ENCODE measurements at places on chromosomes 1 and 21. TPM values are rescaled to one million over a fixed set of nuclear protein-coding genes. Genes with fewer than 3 reads are reported as not detected.
A peak's percentile ranks its signal among the peaks of the same experiment; 100 is the strongest.

DNA sequence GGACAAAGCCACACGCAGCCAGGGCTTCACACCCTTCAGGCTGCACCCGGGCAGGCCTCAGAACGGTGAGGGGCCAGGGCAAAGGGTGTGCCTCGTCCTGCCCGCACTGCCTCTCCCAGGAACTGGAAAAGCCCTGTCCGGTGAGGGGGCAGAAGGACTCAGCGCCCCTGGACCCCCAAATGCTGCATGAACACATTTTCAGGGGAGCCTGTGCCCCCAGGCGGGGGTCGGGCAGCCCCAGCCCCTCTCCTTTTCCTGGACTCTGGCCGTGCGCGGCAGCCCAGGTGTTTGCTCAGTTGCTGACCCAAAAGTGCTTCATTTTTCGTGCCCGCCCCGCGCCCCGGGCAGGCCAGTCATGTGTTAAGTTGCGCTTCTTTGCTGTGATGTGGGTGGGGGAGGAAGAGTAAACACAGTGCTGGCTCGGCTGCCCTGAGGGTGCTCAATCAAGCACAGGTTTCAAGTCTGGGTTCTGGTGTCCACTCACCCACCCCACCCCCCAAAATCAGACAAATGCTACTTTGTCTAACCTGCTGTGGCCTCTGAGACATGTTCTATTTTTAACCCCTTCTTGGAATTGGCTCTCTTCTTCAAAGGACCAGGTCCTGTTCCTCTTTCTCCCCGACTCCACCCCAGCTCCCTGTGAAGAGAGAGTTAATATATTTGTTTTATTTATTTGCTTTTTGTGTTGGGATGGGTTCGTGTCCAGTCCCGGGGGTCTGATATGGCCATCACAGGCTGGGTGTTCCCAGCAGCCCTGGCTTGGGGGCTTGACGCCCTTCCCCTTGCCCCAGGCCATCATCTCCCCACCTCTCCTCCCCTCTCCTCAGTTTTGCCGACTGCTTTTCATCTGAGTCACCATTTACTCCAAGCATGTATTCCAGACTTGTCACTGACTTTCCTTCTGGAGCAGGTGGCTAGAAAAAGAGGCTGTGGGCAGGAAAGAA, 8.1 kb downstream of the PSRC1 start:
- H3K4me3 ChIP-seq, result no peak overlapping the region
- no peaks in the 10 kb centered on the region for H3K36me3 ChIP-seq
- no peaks in the 10 kb centered on the region for H3K27me3 ChIP-seq
- no peaks in the 10 kb centered on the region for H3K4me1 ChIP-seq
- DNase-seq, result peak; percentile 87

- no peaks in the 10 kb centered on the region for H3K27me3 ChIP-seq
- peaks cover 8% of the 10 kb centered on the region for H3K4me1 ChIP-seq
- no peaks in the 10 kb centered on the region for H3K36me3 ChIP-seq
- peak within 1 kb of the TSS; percentile 45 for H3K4me3 ChIP-seq
- no peak for DNase-seq
- peak within 1 kb of the TSS; percentile 73 for H3K27ac ChIP-seq
These were observed at the start of gene RCSD1 for GRCh38 chr1:167629681-167630567. Gene RCSD1 (plus strand): TSS chr1:167630232. CDS start chr1:167630424, 192 bp downstream.

TCP10L gene
- 2.8 TPM for total RNA-seq

DNA sequence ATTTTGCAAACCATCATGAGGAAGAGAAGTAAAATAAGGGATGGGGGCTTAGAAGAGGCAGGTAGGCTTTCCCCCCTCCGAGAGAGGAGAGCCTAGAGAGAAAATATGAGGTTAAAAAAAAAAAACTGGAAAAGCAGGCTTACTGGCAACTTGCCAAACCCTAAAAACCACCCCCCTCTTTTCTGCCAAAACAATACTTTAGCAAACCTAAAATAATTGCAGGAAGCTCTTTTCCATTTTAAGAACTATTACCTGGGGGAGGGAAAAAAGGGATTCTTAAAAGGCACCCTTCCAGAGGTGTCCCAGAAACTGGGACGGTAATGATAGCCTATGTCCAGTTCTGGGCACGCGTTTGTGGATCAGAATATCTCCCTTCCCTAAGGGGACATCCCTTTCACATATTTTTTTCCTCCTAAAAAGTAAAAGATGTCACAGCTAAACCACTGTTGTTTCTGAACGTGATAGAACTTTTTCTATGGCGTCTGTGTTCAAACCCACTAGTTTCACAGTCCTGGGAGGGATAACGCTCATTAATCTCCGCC, 1.1 kb upstream of the NFIA start:
- DNase-seq, result no peak
- peak overlapping the region; percentile 79 for H3K4me3 ChIP-seq
- H3K4me1 ChIP-seq, result peaks cover 57% of the 10 kb centered on the region
- H3K27me3 ChIP-seq, result no peaks in the 10 kb centered on the region

DNA sequence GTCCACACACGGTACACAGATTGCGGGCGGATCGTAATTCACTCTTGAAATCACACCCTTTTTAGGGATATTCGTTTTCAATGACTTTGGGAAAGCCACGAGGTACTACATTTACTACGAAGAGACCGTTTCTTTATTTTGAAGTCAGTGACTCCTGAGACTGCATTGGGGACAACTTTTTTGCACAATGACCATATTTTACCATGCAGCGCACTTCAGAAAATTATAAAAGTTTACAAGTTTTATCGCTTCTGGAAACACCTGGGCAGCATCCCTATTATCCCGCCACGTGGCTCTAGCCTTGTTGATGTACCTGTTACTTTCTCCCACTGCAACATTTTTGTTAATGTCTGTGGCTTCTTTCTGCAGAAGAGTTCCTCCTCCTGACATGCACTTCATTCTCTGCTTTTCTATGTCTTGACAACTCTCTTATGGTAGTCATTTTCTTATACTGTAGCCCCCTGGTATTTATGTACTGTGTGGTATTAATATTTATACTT, 1.3 kb upstream of the AKT3 start:
- H3K36me3 ChIP-seq, result no peaks in the 10 kb centered on the region
- no peak for DNase-seq
- H3K4me3 ChIP-seq, result peak overlapping the region; percentile 99
- no peaks in the 10 kb centered on the region for H3K27me3 ChIP-seq
- H3K4me1 ChIP-seq, result peaks cover 12% of the 10 kb centered on the region
- H3K27ac ChIP-seq, result peak overlapping the region; percentile 98

Measured in sigmoid colon (tissue), 7 donors.